Stromal cell of bone marrow (primary cell): ENCODE measurements at places on chromosomes 16 and 17.
A peak's percentile ranks its signal among the peaks of the same experiment; 100 is the strongest.

DNA sequence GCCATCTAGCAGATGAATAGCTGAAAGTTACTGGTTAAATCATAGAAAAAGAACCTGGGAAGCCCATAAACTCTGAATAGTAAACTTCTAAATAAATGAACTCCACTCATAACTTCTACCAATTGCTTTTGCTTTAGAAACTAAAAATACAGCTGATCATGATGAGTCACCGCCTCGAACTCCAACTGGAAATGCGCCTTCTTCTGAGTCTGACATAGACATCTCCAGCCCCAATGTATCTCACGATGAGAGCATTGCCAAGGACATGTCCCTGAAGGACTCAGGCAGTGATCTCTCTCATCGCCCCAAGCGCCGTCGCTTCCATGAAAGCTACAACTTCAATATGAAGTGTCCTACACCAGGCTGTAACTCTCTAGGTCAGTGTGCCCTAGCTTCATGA, 9.7 kb downstream of the KAT7 start:
- DNase-seq = no peak

- DNase-seq = peak; percentile 77
Measured at GRCh38 chr17:41579484-41580243, 7.0 kb downstream of the KRT14 start.

- no peak for DNase-seq
Measured at GRCh38 chr16:53953336-53953735, 249.4 kb downstream of the FTO start.

- DNase-seq = no peak
Measured at GRCh38 chr17:33688771-33689170, 395.7 kb upstream of the ASIC2 start.

- no peak for DNase-seq
Measured at GRCh38 chr17:6455321-6455705, 11.1 kb downstream of the PIMREG start.

- DNase-seq = no peak
Measured at GRCh38 chr17:83175119-83175821, 95.9 kb downstream of the METRNL start.

DNA sequence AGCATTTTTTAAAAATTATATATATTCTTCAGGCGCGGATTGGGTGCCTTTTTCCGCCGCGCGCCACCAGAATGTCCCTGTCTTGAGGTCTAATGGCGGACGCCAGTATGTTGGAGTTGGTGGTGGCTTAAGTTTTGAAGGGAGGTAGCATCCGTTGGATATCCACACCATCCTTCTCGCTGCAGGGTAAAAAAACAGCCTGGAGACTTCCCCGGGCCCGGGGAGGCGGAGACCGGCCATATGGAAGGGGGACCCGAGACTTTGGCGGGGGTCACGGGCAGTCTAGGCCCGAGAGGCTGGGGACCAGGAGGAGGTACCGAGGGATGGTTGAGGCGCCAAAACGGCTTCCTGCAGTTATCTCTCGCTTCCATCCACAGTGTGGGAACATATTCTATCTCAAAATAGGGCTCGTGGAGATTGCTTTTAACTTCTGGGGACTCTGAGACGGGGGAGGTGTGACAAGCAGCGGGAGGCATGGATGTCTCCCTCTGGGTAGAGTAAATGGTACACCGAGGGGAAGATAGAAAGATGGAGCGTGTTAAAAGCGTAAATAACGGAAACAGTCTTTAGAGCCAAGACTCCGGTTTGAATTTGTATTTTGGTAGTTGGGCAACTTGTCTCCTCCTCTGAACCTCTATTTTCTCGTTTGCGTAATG, at the start of gene SF3B3:
Gene SF3B3 (plus strand): TSS at position 74 of the 656 bp plus-strand sequence. CDS start 2,841 bp downstream, outside the sequence.
- peak; percentile 12 for DNase-seq

DNA sequence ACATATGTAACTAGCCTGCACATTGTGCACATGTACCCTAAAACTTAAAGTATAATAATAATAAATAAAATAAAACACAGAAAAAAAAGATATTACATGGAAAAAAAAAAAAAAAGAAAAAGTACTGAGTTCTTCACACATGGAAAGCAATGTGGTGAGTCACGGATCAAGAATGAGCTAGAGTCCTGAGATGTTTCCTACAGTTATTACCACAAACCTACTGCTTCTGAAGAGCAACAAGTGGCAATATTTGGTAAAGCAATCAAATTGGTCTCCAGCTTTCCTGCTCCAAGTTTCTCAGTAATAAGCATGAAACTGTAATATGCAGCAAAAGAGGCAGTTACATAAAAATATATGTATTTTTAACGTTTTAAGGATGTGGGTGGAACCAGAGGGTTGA, 223.3 kb upstream of the SALL1 start:
- DNase-seq = peak; percentile 3

DNA sequence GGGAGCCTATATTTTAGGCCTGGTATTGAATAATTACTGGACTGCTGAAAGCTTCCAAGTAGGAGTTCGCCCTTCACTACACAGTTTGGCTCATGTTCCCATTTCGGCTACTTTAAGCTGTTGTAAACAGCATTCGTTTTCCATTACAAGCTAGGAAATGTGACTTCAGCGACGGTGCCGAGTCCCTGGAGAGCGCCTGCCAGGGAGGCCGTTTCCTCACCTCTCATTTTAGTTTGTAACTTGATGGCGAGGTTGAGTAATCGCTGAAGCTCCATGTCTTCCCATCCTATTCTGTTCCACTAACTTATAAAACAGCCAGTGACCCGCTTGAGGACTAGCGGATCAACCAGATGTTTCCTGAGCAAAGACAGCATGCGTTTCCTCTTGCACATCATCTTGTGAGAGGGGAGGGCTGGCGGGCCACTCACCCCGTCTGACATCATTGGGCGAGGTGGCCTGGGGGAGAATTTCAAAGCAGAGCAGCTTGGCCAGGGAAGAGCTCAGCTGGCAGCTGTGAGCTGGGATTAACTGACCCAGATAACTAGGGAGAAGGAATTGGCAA, 32.9 kb downstream of the PCTP start:
- DNase-seq = no peak

GRCh38 chr17:53353919-53354351, 468.8 kb upstream of the KIF2B start:
- DNase-seq = no peak

DNA sequence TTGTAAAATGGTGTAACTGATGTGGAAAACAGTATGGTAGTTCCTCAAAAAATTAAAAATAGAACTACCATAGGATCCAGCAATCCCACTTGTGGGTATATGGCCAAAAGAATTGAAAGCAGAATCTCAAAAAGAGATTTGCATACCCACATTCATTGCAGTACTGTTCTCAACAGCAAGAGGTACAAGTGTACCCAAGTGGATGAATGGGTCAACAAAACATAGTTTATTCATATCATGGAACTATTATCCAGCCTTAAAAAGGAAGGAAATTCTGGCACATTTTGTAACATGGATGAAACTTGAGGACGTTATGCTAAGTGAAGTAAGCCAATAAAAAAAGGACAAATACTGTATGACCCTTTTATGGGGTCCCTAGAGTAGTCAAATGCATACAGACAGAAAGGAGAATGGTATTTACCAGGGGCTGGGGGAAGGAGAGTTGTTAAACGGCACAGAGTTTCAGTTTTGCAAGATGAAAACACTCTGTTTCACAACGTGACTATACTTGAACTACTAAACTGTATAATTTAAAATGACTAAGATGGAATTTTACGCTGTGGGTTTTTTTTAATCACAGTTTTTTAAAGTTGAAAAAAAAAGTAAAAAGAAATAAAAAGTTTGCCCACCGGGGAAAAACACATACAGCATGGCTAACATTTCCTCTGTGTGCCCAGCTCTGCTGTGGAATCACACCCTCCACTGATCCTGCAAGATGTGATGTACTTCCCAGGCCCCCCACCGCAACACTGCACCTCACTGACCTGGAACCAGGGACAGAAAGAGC, 6.1 kb downstream of the TVP23A start:
- peak; percentile 5 for DNase-seq

DNA sequence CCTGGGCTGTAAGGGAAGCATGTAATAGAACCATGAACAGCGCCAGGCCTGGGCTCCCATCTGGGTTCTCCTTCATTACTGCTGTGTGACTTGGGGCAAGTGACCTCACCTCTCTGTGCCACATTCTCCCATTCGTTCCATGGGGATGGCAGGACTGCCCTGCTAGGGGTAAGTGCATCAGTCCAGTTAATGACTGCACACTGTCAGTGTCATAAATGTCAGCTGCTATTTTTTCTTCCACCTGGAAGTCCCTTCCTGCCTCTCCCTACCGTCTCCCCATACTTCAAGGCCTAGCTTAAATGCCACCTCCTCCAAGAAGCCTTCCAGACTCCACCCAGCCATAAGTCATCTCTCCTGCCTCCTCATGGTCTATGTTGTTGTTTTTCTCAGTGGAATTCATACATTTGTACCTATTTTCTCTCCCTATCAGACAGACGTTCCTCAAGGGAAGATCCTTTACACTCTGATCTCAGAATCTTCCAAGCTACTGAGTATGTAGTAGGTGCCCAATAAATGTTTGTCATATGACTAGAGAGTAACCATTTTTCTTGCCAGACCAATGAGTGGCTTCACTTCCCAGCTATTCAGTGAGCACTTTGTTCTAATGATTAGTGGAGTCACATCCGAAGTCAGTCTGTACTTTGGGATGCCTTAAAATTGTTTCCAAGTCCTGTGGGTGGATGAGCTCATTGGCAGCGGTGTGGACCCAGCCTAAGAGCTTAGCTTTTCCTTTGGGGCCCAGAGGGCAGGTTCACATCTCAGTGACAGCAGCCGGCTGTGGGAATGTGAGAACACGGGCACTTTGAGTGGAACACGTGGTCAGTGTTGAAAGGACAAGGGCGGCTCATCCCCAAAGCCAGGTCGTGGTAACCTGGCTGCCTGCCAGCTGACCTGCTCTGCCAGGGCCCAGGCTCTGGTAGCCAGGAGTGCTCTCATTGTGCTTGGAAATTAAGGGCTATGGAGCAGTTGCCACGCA, 147.5 kb upstream of the GSE1 start:
- peak; percentile 61 for DNase-seq

DNA sequence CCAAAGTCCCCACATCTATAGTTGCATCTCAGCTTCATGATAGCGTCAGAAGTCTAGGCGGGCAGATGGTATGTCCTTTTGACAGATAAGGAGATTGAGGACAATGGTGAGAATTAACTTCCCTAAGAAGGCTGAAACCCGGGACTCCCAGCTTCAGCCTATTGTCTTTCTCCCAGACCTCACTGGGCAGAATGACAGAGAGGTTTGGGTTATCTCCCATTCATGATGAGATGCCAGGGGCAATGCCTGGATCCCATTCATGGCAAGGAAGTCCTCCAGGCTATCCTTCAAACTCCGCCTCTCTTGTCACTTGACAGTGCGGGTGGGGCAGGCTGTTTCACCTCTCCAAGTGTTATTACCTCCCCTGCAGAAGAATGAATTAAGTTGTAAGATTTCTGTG, 100.3 kb downstream of the IRX5 start:
- no peak for DNase-seq
